Activated naive CD8-positive, alpha-beta T cell treated with anti-CD3 and anti-CD28 coated beads for 36 hours (primary cell): ENCODE measurements at places on chromosomes 6 and 20. TPM values are rescaled to one million over a fixed set of nuclear protein-coding genes. Genes with fewer than 3 reads are reported as not detected.

The TBC1D22B gene
- 13.0 TPM for total RNA-seq

The TMEM244 gene
- total RNA-seq: not detected

The CSNK2A1 gene
- total RNA-seq: 180 TPM

The FOXS1 gene
- not detected for total RNA-seq

The XRN2 gene
- 85.5 TPM for total RNA-seq

The RALGAPB gene
- total RNA-seq: 25.1 TPM

The TPBG gene
- total RNA-seq: not detected

The RBPJL gene
- total RNA-seq: not detected

The RBL1 gene
- 38.7 TPM for total RNA-seq

The TRAPPC3L gene
- not detected for total RNA-seq

The WFDC12 gene
- total RNA-seq: not detected

The C20orf202 gene
- not detected for total RNA-seq

The LAMA2 gene
- 3.0 TPM for total RNA-seq

The CRIP3 gene
- total RNA-seq: 1.5 TPM

The TMC2 gene
- total RNA-seq: not detected

The EYA4 gene
- not detected for total RNA-seq

The STMN3 gene
- total RNA-seq: 11.7 TPM

The BPIFB4 gene
- total RNA-seq: not detected

The NRSN1 gene
- total RNA-seq: not detected

The TP53TG5 gene
- total RNA-seq: 0.41 TPM

The CD93 gene
- 0.04 TPM for total RNA-seq

The RAB23 gene
- 1.5 TPM for total RNA-seq

The LGSN gene
- not detected for total RNA-seq

The MOXD1 gene
- total RNA-seq: not detected

The TSHZ2 gene
- total RNA-seq: 0.74 TPM

The SNPH gene
- 3.2 TPM for total RNA-seq

The FKBP1C gene
- 1.5 TPM for total RNA-seq

The TRIM15 gene
- total RNA-seq: 0.29 TPM

The MUC22 gene
- not detected for total RNA-seq

The MAN1A1 gene
- 22.6 TPM for total RNA-seq

The SEL1L2 gene
- total RNA-seq: not detected

The EPPIN gene
- not detected for total RNA-seq

The HDGFL1 gene
- total RNA-seq: not detected

The COL12A1 gene
- total RNA-seq: not detected

The NMBR gene
- not detected for total RNA-seq

The GPLD1 gene
- 1.1 TPM for total RNA-seq

The PRICKLE4 gene
- total RNA-seq: not detected

The EBF4 gene
- total RNA-seq: 0.98 TPM

The LY86 gene
- 1.3 TPM for total RNA-seq

The SYNGAP1 gene
- 29.3 TPM for total RNA-seq

The CLVS2 gene
- not detected for total RNA-seq
